ENCODE measurements at places on chromosomes 7 and 10. TPM values are rescaled to one million over a fixed set of nuclear protein-coding genes. Genes with fewer than 3 reads are reported as not detected.

Gene DENND11
- total RNA-seq: 14.1 TPM

Gene LIPK
- total RNA-seq: 0.66 TPM

Gene TMEM273
- total RNA-seq: 9.1 TPM

Gene GRID2IP
- 0.33 TPM for total RNA-seq

Gene TMEM236
- total RNA-seq: 0.59 TPM

Gene SMNDC1
- total RNA-seq: 16.0 TPM

Gene KIF11
- total RNA-seq: 1.6 TPM

Gene STEAP4
- total RNA-seq: 73.1 TPM

Gene MDFIC
- total RNA-seq: 146 TPM

Gene MEIG1
- total RNA-seq: not detected

Gene C7orf57
- not detected for total RNA-seq

Gene OR2A5
- not detected for total RNA-seq

Gene HOGA1
- total RNA-seq: 11.0 TPM

Gene MMRN2
- 60.3 TPM for total RNA-seq

- no peak overlapping the region for H3K4me3 ChIP-seq
- H3K4me1 ChIP-seq: no peaks in the 10 kb centered on the region
- no peaks in the 10 kb centered on the region for H3K36me3 ChIP-seq
- H3K27me3 ChIP-seq: no peaks in the 10 kb centered on the region
- no peak for DNase-seq
Measured at GRCh38 chr7:118735441-118735840, 510.9 kb downstream of the ANKRD7 start.

- no peaks in the 10 kb centered on the region for H3K36me3 ChIP-seq
- no peaks in the 10 kb centered on the region for H3K4me1 ChIP-seq
- DNase-seq: no peak
- peak overlapping the region; percentile 86 for H3K27ac ChIP-seq
- H3K4me3 ChIP-seq: peak overlapping the region; percentile 72
Measured at GRCh38 chr7:149459540-149460452, 1.1 kb downstream of the ZNF777 start.

GRCh38 chr10:125125951-125126735, 34.2 kb downstream of the CTBP2 start:
- H3K27me3 ChIP-seq: no peaks in the 10 kb centered on the region
- peaks cover 3% of the 10 kb centered on the region for H3K4me1 ChIP-seq
- no peak for DNase-seq
- no peak overlapping the region for H3K4me3 ChIP-seq
- no peaks in the 10 kb centered on the region for H3K36me3 ChIP-seq

GRCh38 chr10:106450966-106451365, 713.5 kb downstream of the SORCS1 start:
- no peaks in the 10 kb centered on the region for H3K27me3 ChIP-seq
- no peak for DNase-seq
- H3K27ac ChIP-seq: no peak overlapping the region
- H3K4me1 ChIP-seq: no peaks in the 10 kb centered on the region

- no peaks in the 10 kb centered on the region for H3K27me3 ChIP-seq
- H3K4me3 ChIP-seq: no peak overlapping the region
- H3K36me3 ChIP-seq: no peaks in the 10 kb centered on the region
Measured at GRCh38 chr7:47827871-47828270, 120.4 kb downstream of the PKD1L1 start.

DNA sequence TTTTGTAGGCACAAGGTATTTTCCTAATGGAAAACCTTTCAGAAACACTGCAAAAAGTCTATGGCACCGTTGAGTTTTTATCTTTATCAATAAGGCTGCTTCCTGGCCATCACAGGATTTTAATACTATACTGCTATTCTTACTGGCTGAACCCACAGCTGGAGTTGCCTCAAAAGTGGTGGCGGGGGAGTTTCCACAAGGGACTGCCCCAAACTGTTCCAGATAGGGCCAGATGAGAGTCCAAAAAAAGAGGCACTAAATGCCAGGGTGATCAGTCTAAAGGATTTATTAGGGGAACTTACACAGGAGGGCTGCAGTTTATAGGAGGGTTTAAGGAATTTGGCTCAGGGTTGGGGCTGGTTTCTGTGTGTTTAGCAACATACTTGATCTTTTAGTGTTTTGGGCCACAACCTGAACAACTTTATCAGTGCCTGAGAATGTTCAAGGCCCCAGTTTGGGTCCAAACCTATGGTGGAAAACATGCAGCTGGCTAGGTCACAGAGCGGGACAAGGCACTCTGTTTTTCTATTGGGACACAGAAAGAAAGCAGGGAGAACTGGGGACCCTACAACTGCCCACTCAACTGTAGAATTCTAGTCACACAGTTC, 41.4 kb downstream of the STAM start:
- DNase-seq: no peak
- no peaks in the 10 kb centered on the region for H3K27me3 ChIP-seq
- H3K4me3 ChIP-seq: no peak overlapping the region
- H3K36me3 ChIP-seq: no peaks in the 10 kb centered on the region
- no peaks in the 10 kb centered on the region for H3K4me1 ChIP-seq

GRCh38 chr7:520503-521161, 986 bp upstream of the PDGFA start:
- peaks cover 32% of the 10 kb centered on the region for H3K27me3 ChIP-seq
- H3K36me3 ChIP-seq: no peaks in the 10 kb centered on the region
- H3K27ac ChIP-seq: peak overlapping the region; percentile 90
- peak overlapping the region; percentile 43 for H3K4me3 ChIP-seq

- H3K36me3 ChIP-seq: no peaks in the 10 kb centered on the region
- H3K4me3 ChIP-seq: no peak overlapping the region
- no peak overlapping the region for H3K27ac ChIP-seq
- no peak for DNase-seq
Measured at GRCh38 chr10:85212526-85212925, 884.1 kb downstream of the CCSER2 start.

- H3K27ac ChIP-seq: no peak overlapping the region
- H3K4me1 ChIP-seq: no peaks in the 10 kb centered on the region
- H3K4me3 ChIP-seq: no peak overlapping the region
- no peaks in the 10 kb centered on the region for H3K36me3 ChIP-seq
- no peaks in the 10 kb centered on the region for H3K27me3 ChIP-seq
Measured at GRCh38 chr10:69845574-69846292, 44.0 kb downstream of the COL13A1 start.

GRCh38 chr7:97865104-97865503, 7.1 kb downstream of the ASNS start:
- no peak for DNase-seq
- H3K27me3 ChIP-seq: no peaks in the 10 kb centered on the region
- H3K4me1 ChIP-seq: no peaks in the 10 kb centered on the region
- no peaks in the 10 kb centered on the region for H3K36me3 ChIP-seq

DNA sequence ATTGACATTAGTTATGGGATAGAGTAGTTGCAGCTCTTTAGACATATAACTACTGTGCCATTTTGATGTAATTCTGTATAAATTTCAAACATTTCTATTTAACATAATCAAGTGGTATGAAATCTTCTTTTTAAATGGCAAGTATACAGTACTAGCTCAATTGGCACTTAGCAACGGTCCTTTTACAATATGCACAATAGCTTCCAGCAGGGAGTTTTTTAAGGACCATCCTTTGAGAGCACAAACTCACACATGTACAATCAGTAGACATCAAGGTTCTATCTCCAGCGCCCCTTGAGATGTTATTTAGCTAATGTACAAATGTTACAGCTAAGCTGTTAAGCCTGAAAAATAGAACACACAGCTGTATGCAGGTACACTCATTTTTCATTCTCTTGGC, 480.7 kb downstream of the TFEC start:
- no peak overlapping the region for H3K4me3 ChIP-seq
- no peaks in the 10 kb centered on the region for H3K4me1 ChIP-seq
- H3K27ac ChIP-seq: no peak overlapping the region
- DNase-seq: no peak

- H3K4me3 ChIP-seq: no peak overlapping the region
- H3K27ac ChIP-seq: no peak overlapping the region
- DNase-seq: no peak
- no peaks in the 10 kb centered on the region for H3K4me1 ChIP-seq
- H3K27me3 ChIP-seq: no peaks in the 10 kb centered on the region
Measured at GRCh38 chr7:101915000-101915399, 97.6 kb downstream of the CUX1 start.

DNA sequence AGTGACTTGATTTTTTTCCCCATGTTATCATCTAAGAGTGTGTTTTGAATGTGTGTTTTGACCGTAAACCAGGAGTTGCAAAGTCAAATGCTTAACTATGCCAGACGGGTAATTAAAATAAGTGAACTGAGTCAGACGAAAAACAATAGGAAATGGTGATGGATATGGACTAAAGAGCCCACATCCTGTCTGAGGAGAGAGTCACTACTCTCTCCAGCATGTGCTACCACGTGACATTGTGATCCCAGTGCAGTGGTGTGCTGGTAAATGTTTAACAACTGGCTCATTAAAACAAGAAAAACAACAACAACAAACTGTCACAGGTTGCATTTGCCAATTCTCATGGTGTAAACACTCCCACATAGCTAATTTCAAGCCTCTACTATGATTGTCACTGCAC, 164.3 kb downstream of the SUGCT start:
- no peak for DNase-seq
- H3K27ac ChIP-seq: no peak overlapping the region
- H3K4me1 ChIP-seq: no peaks in the 10 kb centered on the region
- no peaks in the 10 kb centered on the region for H3K27me3 ChIP-seq

DNA sequence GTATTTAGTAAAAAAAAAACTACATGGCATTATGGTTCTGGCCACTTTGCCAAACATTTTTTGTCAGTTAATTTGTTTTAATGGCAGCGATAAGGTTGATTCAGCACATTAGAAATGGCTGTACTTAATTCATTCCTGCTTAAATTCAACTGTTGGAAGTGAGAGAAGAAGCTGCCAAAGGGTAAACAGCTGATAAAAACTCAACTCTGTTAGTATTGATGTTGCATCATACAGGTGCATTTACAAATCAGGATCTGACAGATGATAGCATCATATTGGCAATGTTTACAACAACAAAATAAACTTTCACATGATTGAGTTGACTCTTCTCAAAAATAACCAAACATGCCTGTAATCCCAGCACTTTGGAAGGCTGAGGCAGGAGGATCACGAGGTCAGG, 444.3 kb downstream of the IPMK start:
- H3K27ac ChIP-seq: no peak overlapping the region
- no peak for DNase-seq
- H3K36me3 ChIP-seq: no peaks in the 10 kb centered on the region
- H3K4me1 ChIP-seq: no peaks in the 10 kb centered on the region
- H3K4me3 ChIP-seq: no peak overlapping the region
- no peaks in the 10 kb centered on the region for H3K27me3 ChIP-seq

GRCh38 chr7:124992851-124993562, 63.4 kb upstream of the POT1 start:
- no peak for DNase-seq
- H3K27ac ChIP-seq: no peak overlapping the region
- H3K36me3 ChIP-seq: no peaks in the 10 kb centered on the region
- no peak overlapping the region for H3K4me3 ChIP-seq
- no peaks in the 10 kb centered on the region for H3K4me1 ChIP-seq

DNA sequence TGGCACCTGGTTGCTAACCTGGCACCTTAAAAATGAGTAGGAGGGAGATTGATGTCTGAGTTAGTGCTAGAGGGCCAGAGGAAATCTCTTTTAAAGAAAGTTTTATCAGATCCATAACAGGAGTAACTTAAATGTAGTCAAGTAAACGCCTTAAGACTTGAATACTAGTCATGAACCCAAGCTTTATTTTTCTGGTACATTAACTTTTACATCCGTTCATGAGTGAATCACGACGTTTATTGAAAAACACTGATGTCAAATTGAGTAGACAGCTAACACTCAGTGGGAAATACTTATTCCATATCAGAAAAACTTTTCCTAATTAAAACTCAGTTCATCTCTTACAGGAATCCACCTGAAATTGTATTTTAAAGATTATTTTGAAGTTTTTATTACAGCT, 6.9 kb upstream of the LAMB1 start:
- H3K4me3 ChIP-seq: no peak overlapping the region
- no peak for DNase-seq
- no peaks in the 10 kb centered on the region for H3K36me3 ChIP-seq

- no peaks in the 10 kb centered on the region for H3K36me3 ChIP-seq
- no peaks in the 10 kb centered on the region for H3K27me3 ChIP-seq
- H3K4me1 ChIP-seq: no peaks in the 10 kb centered on the region
- no peak overlapping the region for H3K27ac ChIP-seq
Measured at GRCh38 chr10:8702181-8702580, 647.7 kb downstream of the GATA3 start.

- H3K27me3 ChIP-seq: no peaks in the 10 kb centered on the region
- H3K4me1 ChIP-seq: peaks cover 5% of the 10 kb centered on the region
- H3K36me3 ChIP-seq: no peaks in the 10 kb centered on the region
- H3K27ac ChIP-seq: peak overlapping the region; percentile 89
- DNase-seq: no peak
- H3K4me3 ChIP-seq: peak overlapping the region; percentile 17
Measured at GRCh38 chr7:140315498-140316164, 82.7 kb downstream of the SLC37A3 start.

DNA sequence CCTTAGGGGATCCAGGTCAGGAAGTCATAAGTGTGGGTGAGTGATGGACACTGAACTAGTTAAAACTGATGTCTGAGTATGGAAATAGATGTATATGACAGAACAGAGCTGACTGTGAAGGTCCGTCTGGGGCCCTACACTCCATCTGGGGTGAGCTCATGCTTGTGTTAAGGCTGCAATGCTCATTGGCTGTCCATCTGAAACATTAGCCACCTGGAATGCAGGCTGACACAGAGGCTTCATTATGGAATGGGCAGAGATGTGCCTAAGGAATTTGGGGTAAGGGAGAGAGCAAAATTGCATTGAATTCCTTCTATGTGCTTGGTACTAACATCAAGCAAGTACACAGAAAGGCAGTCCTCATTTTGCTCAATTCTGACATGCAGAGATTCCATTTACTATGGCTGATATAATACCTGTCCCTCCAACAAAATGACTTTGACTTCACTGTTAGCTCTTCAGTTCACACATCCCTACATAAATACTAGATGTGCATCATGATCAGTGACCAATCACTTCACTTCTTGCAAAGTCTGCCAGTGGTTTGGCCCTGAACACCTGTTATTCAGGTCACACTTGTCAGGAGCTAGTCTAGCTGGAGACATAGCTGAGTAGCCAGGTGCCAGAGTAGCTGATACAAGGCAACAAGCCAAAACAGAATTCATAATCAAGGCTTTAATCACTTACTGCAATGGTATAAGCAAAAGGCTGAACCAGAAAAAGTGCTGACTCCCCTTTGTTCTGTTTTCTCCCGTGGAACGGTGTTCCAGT, 128.9 kb upstream of the VWC2 start:
- no peak overlapping the region for H3K27ac ChIP-seq
- H3K36me3 ChIP-seq: no peaks in the 10 kb centered on the region
- no peak overlapping the region for H3K4me3 ChIP-seq
- no peaks in the 10 kb centered on the region for H3K4me1 ChIP-seq
